EL (cell line): ENCODE measurements at places on chromosomes 3 and 15.

DNA sequence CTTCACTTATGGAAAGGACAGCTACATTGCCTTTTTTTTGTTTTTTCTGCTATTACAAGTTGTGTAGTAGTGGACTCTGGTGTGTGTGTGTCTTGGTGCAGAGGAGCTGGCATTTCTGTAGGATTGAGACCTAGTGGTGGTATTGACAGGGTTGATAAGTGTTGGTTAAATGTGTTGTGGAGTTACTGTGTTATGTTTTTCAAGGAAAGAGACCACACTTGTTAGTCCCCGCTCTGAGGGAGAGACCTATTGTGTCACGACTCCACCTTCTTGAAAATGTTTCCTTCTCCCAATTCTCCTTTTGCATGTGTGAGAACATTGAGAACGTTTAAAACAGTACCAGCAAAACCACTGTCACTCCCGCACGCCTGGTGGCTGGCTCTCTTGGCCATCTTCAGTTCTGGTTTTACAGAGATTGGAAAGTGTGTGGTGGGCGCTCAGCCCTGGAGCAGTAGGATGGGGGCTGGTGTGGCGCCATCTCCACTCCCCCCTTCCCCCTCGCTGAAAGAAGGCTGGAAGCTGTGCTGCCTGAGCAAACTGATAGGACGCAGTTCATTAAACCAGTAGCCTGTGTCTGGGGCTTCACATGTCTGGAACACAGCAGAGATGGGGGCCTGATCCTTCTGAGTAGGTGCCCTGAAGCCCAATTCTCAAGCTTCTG is 5.5 kb downstream of the KLF13 start:
- DNase-seq, result no peak

- DNase-seq, result no peak
Measured at GRCh38 chr3:184559336-184559735, 2.2 kb upstream of the EPHB3 start.

GRCh38 chr3:52210550-52211046 is 12.6 kb downstream of the ALAS1 start:
- DNase-seq, result no peak

DNA sequence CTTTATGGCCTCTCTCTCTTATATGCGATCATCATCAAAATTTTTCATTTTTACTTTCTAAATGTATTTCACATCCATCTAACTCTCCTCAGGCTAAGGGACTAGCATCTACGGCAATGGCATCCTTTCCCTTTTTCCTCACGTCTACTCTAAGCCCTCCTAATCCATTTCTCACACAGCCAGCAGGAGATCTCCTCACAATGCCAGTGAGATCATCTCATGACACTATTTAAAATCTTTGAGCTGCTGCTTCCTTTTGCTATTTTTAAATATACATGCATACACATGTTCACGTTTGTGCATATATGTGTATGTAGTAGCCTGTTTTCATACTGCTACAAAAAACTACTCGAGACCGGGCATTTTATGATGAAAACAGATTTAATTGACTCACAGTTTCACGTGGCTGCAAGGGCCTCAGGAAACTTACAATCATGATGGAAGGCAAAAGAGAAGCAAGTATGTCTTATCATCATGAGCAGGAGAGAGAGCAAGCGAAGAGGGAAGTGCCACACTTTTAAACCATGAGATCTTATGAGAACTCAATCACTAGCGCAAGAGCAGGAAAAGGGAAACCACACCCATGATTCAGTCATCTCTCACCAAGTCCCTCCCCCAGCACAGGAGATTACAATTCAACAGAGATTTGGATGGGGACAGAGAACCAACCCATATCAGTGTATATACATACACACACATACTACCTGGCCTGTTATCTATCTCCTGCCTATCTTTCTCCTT is 599.2 kb upstream of the ROBO1 start:
- DNase-seq, result no peak

DNA sequence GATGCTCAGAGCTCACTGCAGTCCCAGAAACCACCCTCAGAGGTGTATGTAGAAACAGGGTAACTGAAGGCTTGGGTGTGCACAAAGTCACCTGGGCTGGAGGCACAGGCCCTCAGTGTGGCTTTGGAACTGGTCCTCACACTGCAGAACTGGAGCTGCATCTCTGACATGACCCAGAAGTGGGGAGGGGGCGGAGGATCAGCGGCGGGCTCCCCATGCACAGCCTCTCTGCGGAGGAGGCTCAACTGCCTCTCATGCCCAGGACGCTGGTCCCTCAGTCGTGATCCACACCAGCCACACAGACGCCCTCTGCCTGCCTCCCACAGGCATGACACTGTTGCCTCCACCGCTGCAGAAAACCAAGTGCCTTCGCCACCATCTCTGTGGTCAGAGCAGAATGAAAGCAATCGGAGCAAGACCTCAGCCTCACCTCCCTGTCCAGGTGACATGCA is 73.7 kb downstream of the TM2D3 start:
- DNase-seq, result no peak

GRCh38 chr15:60390871-60391501 is 6.8 kb downstream of the ANXA2 start:
- peak; percentile 95 for DNase-seq

DNA sequence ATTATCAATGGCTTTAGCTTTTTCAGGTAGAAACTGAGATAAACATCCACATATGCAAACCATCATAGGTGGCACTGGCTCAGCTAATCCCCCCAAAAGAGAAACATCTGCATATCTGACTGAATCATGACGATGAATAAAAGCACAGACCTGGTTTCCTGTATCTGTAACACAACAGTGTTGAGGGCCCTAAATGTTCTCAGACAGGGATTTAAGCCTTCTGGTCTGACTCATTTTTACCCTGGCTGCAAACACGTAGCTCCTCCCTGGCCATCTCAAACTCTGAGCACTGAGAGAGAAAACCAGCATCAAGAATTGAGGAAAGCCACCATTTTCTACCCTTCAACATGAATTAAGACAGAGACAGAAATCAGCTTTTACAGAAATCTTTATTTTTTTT is 35.2 kb downstream of the GLB1 start:
- peak; percentile 36 for DNase-seq

- no peak for DNase-seq
Measured at GRCh38 chr3:127260826-127261555, 26.9 kb downstream of the PRR20G start.

DNA sequence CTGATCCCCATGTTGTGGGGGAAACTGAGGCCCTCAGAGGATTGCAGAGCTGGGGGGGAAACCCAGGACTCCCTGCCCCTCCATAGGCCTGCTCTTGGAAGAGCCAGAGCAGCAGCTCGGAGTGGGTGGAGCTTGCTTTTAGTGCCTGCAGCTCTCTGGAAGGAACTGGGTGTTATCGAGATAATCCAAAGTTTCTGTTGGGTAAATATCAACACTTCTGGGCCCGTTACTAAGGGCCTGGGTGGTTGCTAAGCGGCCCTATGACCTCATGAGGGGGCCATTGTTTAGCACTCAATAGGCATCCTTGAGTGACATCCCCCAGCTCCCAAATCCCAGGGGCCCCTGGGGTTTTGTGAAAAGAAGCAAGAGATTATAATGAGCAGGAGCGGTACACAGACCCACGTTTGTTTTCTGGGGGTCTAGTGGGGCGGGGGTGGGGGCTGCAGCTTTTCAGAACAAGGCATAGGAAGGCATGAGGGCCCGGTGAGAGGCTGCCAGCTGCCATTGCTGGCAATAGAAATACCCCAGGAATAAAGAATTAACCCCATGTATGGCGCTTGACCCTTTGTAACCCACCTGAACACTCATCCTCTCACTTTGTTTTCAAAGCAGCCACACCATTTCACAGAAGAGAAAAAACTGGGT is 48.3 kb upstream of the ATP2B2 start:
- no peak for DNase-seq

GRCh38 chr15:29424118-29424517 is 154.5 kb upstream of the NSMCE3 start:
- DNase-seq, result no peak

DNA sequence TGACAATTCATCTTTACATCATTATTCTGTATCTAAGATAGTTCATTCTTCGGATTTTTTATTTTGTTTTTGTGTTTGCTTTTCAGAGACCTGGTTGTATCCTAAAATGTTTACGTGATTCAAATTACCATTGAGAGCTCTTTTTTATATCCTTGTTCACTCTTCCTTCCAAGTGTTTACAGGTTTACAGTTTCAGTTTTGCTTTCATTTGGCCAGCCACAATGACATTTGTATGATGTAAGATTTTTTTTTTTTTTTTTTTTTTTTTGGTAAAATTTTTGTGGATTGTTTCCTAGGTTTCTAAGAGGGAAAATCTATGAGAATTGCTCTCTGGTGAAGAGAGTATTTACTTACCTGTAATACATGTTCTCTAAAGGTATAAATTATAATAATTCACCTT is 55.0 kb downstream of the SETD5 start:
- peak; percentile 10 for DNase-seq

GRCh38 chr15:60555806-60556205 is 76.9 kb upstream of the ICE2 start:
- no peak for DNase-seq

DNA sequence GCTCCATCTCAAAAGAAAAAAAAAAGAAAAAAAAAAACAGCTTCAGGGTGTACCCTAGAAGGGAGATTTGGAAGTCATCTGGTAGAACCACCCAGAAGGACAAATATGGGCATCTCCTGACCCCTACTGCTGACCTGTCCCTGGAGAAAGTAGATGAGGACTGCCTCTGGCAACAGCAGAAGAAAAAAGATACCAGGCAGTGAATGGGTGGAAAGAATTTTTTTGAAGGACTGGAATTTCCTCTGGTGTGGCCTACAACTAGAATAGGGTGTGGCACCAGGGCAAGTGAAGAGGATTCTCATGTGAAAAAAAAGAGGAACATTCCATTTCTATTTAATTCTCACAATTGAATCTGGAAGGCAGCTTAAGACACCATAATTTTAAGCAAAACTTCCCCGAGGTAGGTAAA is 3.1 kb downstream of the ANXA2 start:
- peak; percentile 80 for DNase-seq

- no peak for DNase-seq
Measured at GRCh38 chr3:36211652-36211999, 168.7 kb upstream of the STAC start.

DNA sequence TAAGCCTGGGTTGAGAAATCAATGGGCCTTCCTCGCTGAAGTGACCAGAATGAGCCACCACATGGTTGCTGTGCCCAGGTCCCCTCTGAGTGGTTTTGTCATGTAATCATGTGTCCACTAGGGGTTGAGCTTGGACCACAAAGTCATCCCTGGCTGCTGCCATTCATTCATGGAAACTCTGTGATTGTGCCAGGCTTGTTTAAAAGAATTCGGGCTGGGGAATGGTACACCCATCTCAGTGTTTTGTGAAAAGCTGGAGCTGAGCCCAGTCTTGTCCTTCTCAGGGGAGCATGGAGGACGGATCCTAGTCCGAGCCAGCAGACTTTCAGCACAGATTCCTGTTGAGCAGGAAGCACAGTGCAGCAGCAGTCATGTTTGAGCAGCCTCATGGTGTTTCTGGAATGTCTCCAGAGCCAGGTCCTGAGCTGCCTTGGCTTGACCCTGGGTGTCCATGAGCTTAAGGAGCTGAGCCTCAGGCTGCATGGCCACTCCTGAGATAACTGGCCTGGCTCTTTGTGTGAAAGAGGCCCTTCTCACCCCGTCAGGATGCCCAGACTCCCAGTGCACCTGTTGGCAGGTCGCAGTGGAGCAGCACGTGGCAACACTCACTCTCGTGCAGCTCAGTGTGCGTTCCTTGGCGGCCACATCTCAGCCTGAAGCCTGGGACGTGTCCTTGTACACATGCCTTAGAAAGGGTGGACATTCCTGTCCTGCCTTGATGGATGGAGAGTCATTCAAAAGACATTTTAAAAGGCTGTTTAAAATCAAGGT is 260.3 kb upstream of the TPM1 start:
- peak; percentile 84 for DNase-seq

GRCh38 chr3:183653209-183654064 is 18.0 kb downstream of the KLHL24 start:
- DNase-seq, result no peak

- peak; percentile 59 for DNase-seq
Measured at GRCh38 chr3:53150247-53151085, 10.5 kb upstream of the PRKCD start.

DNA sequence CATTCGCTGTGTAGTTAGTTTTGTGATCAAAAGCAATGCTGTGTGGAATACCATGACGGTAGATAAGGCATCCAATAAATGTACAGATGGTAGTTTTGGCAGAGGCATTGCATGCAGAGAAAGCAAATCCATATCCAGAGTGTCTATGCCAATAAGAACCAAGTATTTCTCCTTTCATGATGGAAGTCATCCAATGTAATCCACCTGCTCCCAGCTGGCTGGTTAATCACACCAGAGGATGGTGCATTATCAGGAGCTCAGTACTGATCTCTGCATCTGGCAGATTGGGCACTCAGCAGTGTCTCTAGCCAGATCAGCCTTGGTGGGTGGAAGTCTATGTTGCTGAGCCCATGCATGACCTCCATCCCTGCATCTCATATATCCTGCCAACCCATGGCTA is 677.7 kb upstream of the NECTIN3 start:
- DNase-seq, result no peak

GRCh38 chr3:170717410-170718402 is 131.8 kb upstream of the SLC7A14 start:
- DNase-seq, result peak; percentile 64
